Type B pancreatic cell (in vitro differentiated cells): ENCODE measurements at places on chromosomes 11 and 22. TPM values are rescaled to one million over a fixed set of nuclear protein-coding genes. Genes with fewer than 3 reads are reported as not detected.

DNA sequence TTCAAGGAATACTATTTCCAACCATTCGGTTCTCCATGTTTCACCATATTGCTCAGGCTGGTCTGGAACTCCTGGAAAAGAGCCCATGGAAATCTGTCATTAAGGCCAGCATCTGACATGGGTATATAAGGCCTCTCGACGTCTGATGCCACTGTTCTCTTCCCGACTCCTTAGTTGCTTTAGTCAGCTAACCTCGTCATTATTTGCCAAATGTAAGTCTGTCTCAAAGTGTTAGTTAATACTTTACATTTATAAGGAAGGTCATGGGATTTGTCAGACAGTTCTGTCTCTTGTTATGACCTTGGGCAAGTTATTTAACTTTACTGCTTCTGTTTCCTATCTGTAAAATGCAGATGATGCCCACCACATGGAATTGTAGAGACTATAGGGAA lies 1.6 kb downstream of the MRPL48 start:
- peaks cover 4% of the 10 kb centered on the region for H3K36me3 ChIP-seq
- DNase-seq: no peak
- no peaks in the 10 kb centered on the region for H3K27me3 ChIP-seq
- peak overlapping the region; percentile 34 for H3K27ac ChIP-seq
- H3K4me1 ChIP-seq: peaks cover 10% of the 10 kb centered on the region
- peak overlapping the region; percentile 99 for H3K4me3 ChIP-seq

DNA sequence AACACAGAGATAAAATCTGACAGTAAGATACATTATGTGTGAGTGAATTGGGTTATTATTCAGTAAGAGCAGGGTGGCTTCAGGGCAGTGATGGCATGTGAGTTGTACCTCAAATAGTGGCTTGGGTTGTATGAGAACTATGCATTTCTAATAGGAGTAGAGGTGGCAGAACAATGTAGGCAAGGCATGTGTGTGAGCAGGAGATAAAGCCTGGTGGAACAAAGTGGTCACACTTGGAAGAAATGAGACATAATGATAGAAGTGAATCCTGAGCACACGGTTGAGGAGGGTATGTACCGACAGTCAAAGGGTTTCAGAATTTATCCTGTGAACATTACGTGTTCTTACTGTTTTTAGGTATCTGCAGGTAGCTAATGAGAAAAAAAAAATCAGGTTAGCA lies 159.3 kb downstream of the CASP12 start:
- no peaks in the 10 kb centered on the region for H3K27me3 ChIP-seq
- H3K36me3 ChIP-seq: no peaks in the 10 kb centered on the region
- H3K27ac ChIP-seq: no peak overlapping the region
- DNase-seq: no peak
- no peaks in the 10 kb centered on the region for H3K4me1 ChIP-seq

- DNase-seq: no peak
- no peaks in the 10 kb centered on the region for H3K36me3 ChIP-seq
- no peak overlapping the region for H3K27ac ChIP-seq
- H3K4me3 ChIP-seq: no peak overlapping the region
- H3K27me3 ChIP-seq: peaks cover 15% of the 10 kb centered on the region
Measured at GRCh38 chr11:43983221-43983810, 40.9 kb downstream of the C11orf96 start.

DNA sequence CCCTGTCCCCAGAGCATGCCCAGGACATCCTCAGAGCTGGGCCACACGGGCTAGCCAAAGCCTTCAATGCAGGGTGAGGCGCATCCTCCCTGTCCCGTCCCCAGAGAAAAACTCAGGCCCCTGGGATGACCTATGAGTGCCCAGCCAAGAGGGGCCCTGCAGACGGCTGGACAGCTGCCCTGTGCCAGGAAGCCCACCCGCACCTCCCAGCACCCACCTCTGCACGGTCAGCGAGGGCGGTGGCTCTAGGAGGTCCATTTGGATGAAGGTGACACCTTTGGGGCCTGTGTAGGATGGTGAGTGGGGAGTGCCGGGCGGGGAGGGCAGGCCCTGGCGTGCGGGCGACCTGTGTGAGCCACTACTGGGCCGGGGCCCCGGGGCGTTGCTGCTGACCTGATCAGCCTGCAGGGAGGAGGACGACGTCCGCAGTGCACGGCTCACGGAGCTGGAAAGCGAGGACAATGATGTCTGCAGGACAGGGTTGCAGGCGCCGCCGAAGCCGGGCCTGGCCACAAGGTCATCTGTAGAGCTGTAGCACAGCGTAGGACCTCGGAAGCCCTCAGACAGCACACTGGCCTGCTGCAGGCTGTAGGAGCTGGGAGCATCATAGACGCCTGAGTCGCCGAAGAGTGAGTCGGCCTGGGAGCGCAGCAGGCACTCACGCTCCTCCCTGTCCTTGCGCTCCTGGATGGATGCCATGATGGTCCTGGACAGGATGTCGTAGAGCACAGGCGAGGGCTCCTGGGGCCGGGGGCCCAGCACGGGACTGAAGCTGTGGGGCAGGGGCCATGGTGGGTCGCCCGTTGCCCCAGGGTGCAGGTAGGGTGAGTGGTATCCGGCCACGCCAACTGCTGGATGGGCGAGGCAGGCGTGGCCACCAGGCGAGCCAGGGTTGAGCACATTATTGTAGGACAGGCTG lies 180.5 kb downstream of the IGLL1 start:
- peak; percentile 70 for DNase-seq
- H3K27me3 ChIP-seq: no peaks in the 10 kb centered on the region
- H3K36me3 ChIP-seq: no peaks in the 10 kb centered on the region
- no peaks in the 10 kb centered on the region for H3K4me1 ChIP-seq
- no peak overlapping the region for H3K27ac ChIP-seq
- peak overlapping the region; percentile 74 for H3K4me3 ChIP-seq

DNA sequence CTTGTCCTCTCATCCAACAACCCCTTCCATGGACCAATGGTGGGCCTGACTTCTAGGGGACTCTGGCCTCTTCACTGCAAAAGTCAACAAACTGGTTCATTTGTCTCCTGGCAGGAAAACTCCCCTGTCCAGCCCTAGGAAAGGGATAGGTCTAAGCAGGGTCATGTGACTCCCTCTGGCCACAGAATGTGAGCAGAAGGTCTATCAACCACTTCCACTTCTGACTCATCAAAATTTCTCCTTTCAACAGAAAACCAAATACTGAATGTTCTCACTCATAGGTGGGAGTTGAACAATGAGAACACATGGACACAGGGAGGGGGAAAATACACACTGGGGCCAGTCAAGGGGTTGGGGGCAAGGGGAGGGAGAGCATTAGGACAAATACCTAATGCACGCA lies 1.3 kb upstream of the ISX start:
- H3K4me1 ChIP-seq: peaks cover 16% of the 10 kb centered on the region
- H3K27ac ChIP-seq: peak overlapping the region; percentile 68
- no peak for DNase-seq
- peak overlapping the region; percentile 26 for H3K4me3 ChIP-seq

DNA sequence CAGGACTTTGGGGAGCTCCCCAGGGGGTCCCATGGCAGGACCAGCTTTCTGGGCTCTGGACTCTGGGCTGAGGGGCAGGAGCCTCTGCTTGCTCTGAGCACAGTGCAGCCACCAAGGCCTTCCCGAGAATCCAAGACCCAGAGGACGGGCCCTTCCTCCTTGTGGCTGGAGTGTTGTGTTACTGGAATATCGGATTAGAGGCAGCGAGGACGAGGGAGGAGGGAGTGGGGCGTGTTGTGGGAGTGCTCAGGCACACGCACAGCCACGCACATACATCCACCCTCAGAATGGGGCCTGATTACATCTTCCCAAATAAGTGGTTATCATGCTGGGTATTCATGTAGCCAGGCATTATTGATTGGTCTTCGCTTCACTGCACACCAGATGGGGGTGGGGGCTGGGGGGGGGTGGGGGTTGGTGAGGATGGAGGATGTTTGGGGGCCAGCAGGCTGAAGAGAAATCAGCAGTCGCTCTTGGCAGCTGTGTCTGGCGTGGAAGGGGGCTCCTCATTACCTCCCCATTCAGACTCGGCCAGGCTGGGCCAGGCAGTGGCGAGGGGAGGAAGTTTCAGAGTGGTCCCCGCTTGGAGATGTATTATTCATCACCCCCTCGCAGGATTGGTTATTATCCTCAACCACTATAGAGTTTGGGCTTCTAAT lies 120.9 kb downstream of the ST3GAL4 start:
- no peak overlapping the region for H3K27ac ChIP-seq
- H3K4me3 ChIP-seq: no peak overlapping the region
- H3K36me3 ChIP-seq: no peaks in the 10 kb centered on the region
- H3K4me1 ChIP-seq: peaks cover 11% of the 10 kb centered on the region
- peaks cover 6% of the 10 kb centered on the region for H3K27me3 ChIP-seq
- DNase-seq: no peak

DNA sequence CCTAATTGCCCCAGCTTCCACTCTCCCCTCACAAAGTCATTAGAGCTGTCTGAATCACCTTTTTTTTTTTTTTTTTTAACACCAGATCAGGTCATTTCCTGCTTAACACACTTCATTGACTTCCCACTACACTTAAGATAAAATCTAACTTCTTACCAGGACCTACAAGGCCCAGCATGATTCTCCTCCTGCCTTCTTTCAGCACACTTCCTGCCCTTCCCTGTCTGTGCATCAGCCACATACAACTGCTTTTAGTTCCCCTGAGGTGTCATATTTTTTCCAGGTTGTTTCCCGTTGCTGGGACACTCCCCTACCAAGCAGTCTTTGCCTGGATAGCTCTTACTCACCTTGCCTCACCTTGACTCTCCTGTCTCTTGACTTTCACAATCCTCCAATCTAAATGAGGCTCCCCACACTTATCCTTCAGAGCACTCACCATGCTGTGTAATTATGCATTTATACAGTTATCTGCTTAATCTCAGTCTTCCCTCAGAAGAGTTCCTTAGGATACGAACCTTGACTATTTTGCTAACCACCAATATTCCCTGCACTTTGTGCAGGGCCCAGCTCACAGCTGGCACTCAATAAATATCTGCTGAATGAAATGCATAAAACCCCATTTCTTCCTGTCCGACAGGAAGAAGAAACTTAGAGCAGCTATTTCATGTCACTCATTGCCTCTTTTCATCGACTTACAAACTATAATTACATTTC lies 96.6 kb upstream of the AKIP1 start:
- H3K27ac ChIP-seq: no peak overlapping the region
- no peak for DNase-seq
- H3K36me3 ChIP-seq: no peaks in the 10 kb centered on the region
- H3K4me3 ChIP-seq: no peak overlapping the region
- H3K4me1 ChIP-seq: peaks cover 21% of the 10 kb centered on the region

Gene MS4A6E
- total RNA-seq: not detected in 2 replicates

DNA sequence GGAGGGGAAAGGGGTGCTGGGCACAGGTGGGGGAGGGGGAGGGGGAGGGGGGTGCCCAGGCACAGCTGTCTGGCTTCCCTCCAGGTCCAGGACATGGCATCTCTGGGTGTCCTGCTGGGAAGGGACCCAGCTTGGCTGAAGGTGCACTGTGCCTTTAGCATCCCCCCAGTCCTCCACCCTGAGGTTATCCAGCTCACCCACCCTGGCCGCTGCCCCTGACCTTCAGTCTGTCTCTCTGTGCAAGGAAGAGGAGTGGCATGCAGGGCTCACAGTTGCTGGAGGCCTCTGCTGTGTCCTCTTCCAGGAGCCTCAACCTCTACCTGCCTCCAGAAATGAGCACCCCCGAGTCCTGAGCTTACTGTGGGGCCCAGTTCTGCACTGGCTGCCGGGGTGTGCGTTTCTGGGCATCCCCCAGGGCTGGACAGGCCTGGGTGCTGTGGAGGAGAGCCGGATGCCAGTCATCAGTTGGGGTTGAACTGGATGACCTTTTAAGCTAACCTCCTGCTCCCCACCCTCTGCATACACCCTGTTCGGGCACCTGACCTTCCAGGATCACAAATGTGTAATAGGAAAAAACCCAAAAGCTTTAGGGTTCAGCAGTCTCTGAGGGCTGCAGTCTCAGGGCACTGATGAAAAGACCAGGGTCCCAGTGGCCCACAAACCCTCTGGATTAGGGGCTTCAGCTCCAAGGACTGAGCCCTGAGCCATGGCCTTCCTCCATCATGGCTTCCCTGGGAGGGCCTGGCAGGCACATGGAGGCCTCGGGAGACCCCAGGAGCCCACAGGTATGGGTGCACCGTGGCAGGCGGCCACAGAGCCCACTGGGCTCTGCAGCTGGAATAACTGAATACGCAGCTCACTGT lies 9.6 kb upstream of the CTSD start:
- H3K4me3 ChIP-seq: no peak overlapping the region
- peaks cover 13% of the 10 kb centered on the region for H3K27me3 ChIP-seq
- no peaks in the 10 kb centered on the region for H3K36me3 ChIP-seq
- peak overlapping the region; percentile 62 for H3K27ac ChIP-seq
- no peak for DNase-seq
- H3K4me1 ChIP-seq: peaks cover 8% of the 10 kb centered on the region

Gene NOX4
- 3.4 and 3.7 TPM in 2 replicates for total RNA-seq

DNA sequence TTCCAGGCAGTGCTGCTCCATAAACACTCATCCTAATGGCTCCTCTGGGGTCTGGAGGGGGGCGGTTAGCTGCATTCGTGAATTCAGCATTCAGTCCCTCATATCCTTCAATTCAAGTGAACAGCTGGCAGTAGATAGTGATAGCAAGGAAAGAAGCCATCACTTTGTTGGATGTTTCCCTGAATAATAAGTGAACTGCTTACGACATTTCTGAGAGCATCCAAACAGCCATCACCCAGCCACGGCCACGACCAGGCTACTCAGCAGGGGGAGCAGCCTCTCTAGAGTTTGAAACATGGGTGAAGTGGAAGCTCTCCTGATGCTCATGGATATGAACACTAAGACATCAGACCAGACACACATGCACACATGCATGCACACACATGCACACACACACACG lies 163.6 kb downstream of the NTM start:
- H3K36me3 ChIP-seq: no peaks in the 10 kb centered on the region
- H3K27ac ChIP-seq: no peak overlapping the region
- peaks cover 22% of the 10 kb centered on the region for H3K4me1 ChIP-seq
- peaks cover 43% of the 10 kb centered on the region for H3K27me3 ChIP-seq

Gene APOL2
- total RNA-seq: 23.7 and 30.4 TPM in 2 replicates

Gene DEUP1
- total RNA-seq: 0.24 and 0.40 TPM in 2 replicates

DNA sequence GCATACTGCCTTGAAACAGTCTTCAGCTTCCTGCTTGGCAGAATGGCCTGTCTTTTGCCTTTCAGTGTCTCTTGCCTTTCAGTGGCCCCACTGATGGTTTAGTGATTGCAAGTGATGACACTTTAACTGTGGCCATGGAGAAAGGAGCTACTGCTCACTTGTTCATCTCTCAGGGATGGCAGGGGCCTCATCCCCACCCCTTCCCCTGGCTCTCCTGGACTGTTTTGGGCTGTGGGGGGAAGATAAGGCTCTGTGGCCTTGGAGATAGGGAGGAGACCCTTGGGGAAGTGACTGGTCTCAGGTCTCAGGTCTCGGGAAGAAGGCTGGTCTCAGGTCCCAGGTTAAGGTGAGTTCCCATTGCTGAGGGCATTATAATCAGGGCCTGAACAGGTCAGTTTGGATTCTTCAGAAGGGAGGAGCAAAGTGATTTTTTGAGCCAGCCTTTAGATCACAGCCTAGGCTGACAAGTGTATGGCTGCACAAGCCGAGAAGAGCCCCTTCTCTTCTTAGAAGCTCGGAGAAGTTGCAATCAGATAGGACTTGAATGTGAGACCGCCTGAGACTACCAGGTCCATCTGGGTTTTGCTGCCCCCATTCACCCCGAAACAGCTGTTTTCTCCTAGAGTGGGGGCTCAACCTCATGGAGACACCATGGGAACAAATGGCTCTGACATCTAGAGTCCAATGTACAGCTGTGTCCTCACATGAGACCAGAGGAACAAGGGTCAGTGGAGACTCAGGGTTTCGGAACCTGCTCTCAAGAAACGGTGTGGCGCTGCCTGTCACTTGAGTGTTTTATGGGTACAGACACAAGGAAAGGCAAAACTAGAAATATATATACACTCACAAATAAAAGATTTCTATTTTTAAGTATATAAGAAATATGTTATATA lies 15.9 kb upstream of the P2RY2 start:
- no peaks in the 10 kb centered on the region for H3K36me3 ChIP-seq
- H3K4me1 ChIP-seq: peaks cover 20% of the 10 kb centered on the region
- no peaks in the 10 kb centered on the region for H3K27me3 ChIP-seq
- DNase-seq: no peak
- peak overlapping the region; percentile 98 for H3K27ac ChIP-seq
